ENCODE measurements at places on chromosomes 16 and 17. TPM values are rescaled to one million over a fixed set of nuclear protein-coding genes. Genes with fewer than 3 reads are reported as not detected.

The SEPTIN12 gene
- polyA plus RNA-seq = not detected

DNA sequence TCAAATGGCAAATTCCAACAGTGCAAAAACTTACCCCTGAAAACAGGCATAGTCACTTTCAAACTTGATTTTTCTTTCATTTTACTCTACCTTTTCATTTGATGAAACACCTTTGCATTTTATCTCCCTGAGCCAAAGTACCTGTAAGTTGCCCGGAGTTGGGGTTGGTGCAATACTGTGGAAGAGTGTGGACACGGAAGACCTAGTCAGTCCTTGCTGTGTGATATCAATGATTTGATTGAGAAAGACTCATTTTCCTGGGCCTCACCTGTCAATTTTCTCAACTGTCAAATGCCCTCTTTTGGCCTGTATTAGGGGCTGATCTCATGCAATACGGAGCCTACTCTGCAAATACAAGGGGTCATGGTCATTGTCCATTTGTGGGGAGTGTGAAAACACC, 22.6 kb downstream of the PITPNC1 start:
- no peaks in the 10 kb centered on the region for H3K27me3 ChIP-seq
- no peak overlapping the region for H3K4me3 ChIP-seq
- H3K36me3 ChIP-seq = no peaks in the 10 kb centered on the region
- no peak for DNase-seq
- no peak overlapping the region for H3K27ac ChIP-seq

GRCh38 chr16:72751076-72751475, 296.9 kb downstream of the ZFHX3 start:
- H3K4me3 ChIP-seq = no peak overlapping the region
- no peak overlapping the region for H3K27ac ChIP-seq
- DNase-seq = no peak
- H3K4me1 ChIP-seq = no peaks in the 10 kb centered on the region

GRCh38 chr17:61833536-61834193, 29.7 kb downstream of the BRIP1 start:
- no peak overlapping the region for H3K4me3 ChIP-seq
- H3K36me3 ChIP-seq = no peaks in the 10 kb centered on the region
- DNase-seq = peak; percentile 82
- H3K4me1 ChIP-seq = peaks cover 2% of the 10 kb centered on the region
- no peaks in the 10 kb centered on the region for H3K27me3 ChIP-seq

GRCh38 chr16:46954562-46954961, 18.9 kb downstream of the DNAJA2 start:
- no peaks in the 10 kb centered on the region for H3K4me1 ChIP-seq
- peaks cover 7% of the 10 kb centered on the region for H3K36me3 ChIP-seq

- no peak overlapping the region for H3K4me3 ChIP-seq
- no peak overlapping the region for H3K27ac ChIP-seq
- peak; percentile 49 for DNase-seq
- H3K4me1 ChIP-seq = peaks cover 9% of the 10 kb centered on the region
These were observed 100.8 kb downstream of the ADCY9 start for GRCh38 chr16:4015275-4016004.

DNA sequence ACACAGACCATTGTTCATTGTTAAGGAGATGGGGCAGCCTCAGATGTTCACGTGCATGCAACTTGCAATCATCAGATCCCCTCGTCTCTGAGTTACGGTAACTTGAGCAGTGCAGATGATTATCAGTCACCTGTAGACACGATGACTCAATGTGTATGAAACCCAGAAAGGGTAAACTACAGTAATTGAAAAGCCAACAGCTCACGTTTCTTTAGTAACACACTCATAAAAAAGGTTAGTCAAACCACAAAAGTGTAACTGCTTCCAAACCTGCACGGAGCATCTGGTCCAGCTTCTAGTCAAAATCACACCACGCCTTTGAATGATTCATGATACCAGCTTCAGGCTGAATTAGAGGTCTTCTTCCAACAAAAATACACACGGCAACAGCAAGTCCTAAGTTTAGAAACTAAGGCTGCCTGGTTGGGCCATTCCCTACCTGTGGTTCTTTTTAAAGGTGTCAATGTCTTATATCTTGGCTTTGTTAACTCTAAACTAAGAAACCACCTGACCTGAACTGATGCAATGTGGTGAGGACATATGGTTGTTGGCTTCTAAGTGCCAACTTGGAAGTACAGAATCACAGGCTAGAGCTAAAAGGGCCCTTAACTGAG, 32.3 kb downstream of the GRB7 start:
- no peaks in the 10 kb centered on the region for H3K36me3 ChIP-seq
- H3K4me3 ChIP-seq = no peak overlapping the region
- H3K4me1 ChIP-seq = no peaks in the 10 kb centered on the region
- no peak overlapping the region for H3K27ac ChIP-seq
- peaks cover 12% of the 10 kb centered on the region for H3K27me3 ChIP-seq
- DNase-seq = peak; percentile 78

Data from fibroblast of lung (primary cell).